ENCODE measurements at places on chromosomes 3 and 15.

- DNase-seq: no peak
Measured at GRCh38 chr3:143901105-143901504, 52.8 kb upstream of the SLC9A9 start.

- DNase-seq: no peak
Measured at GRCh38 chr3:162354356-162354755, 857.7 kb downstream of the OTOL1 start.

- no peak for DNase-seq
Measured at GRCh38 chr3:192687488-192688152, 39.7 kb downstream of the FGF12 start.

DNA sequence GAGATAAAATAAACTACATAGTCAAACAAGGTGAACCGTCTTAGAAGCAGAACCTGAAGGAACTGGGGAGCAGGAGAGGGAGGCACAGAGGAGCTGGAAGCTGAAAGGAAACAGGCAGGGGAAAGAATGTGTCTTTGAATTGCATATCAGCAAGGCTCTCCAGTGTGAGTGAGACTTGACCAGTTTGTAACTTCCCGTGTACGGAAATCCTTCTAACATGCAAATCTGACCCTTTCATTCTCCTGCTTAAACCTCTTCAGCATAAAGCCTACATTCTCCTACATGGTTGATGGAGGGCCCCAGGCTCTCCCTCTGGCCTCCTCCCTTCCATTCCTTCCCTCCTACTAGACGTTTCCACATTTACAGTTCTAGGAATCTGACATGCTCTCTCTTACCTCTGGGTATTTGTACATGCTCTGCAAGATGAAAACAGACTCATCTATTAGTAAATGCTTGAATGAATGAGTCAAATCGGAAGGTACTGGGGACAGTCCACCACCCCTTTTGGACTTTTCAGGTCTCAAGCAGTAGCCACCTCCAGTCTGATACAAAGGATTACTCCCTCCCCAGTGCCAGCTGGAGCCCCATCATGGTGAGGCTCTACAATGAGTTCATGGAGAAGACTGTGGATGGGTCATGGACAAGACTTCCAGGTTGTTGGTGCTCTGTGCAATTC is 6.1 kb upstream of the SLC25A38 start:
- no peak for DNase-seq

DNA sequence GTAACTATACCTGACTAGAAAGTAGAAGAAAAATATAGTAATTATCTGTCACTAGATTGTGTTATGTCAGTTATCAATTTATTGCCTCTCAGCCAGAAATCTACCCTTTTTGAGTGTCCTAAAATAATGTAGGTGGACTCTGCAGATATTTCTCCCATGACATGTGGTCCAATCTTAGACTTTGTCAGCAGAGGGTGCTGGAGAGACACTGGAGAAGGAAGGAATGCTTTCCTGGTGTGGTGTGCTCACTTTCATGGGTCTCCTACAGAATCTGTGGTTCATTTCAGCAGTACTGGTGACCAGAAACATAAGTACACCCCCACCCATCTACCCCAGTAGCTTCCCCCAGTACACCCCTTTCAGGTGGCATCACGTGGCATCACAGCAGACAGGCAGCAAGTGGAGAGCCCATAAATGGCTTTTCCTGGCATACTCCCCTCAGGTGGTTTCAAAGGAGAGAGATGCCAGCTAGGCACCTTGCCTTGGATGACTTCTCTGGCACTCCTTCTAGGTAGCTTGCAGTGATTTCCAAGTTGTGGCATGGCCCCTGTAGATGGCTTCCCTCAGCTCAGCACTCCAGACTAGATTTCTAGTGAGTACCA is 114.7 kb downstream of the GADL1 start:
- no peak for DNase-seq

- DNase-seq: no peak
Measured at GRCh38 chr3:195183071-195183776, 87.7 kb downstream of the XXYLT1 start.

DNA sequence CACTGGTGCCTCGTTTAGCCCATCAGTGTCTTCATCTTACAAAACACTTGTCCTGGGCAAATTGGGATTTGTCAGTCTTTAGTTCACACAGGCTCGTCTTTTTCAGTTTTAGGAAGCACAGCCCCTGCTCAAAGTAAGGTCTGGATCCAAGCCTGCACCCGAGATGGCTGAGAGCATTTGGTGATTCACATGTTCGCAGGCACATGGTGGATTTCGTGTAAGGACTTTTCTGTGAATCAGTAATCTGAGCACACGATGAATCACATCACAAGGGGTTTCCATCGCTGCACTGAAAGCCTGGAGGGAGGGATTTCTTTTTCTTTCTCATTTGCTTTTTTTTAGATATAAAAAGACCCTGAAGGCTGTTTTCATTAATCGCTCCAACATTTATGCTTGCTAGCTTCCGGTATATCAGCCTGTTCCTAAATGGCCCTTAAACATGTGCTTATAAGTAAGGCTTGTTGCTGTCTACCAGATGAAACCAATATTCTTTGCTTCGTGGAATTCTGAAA is 435.6 kb upstream of the ATP10A start:
- DNase-seq: no peak

- no peak for DNase-seq
Measured at GRCh38 chr3:74363346-74363745, 251.1 kb downstream of the CNTN3 start.

DNA sequence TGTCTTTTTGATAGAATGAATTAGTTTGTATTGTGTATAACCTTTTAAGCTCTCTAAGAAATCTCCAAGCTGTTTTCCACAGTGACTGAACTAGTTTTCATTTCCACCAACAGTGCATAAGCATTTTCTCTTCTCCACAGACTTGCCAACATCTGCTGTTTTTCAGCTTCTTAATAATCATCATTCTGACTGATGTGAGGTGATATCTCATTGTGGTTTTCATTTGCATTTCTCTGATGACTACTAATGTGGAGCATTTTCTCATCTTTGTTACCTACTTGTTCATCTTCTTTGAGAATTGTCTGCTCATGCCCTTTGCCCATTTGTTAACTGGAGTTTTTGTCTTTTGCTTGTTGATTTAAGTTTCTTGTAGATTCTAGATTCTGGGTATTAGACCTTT is 777.5 kb downstream of the OTOL1 start:
- DNase-seq: no peak

DNA sequence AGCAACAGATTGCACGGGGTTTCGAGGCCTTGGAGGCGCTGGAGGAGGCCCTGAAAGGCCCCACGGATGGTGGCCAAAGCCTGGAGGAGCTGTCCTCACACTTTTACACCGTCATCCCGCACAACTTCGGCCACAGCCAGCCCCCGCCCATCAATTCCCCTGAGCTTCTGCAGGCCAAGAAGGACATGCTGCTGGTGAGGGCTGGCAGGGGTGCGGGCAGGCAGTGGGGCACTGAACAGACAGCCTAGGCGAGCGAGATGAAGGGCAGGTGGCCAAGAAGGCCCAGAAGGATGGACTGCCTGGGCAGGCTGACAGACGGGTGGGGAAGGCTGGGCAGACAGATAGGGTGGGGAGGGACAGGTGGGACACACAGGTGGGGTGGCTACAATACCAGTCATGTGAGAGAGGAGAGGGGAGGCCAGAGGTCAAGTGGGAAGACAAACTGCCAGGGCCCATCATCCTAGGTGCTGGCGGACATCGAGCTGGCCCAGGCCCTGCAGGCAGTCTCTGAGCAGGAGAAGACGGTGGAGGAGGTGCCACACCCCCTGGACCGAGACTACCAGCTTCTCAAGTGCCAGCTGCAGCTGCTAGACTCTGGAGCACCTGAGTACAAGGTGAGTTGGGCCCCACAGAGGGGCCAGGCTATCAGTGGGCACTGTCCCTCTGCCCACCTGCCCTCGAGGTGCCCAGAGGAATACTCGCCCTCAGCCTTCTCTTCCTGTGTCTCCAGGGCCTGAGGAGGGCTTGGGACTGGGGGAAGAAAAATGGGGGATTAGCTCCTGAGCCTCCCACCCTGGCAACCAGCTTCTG is 3.1 kb downstream of the PARP3 start:
- DNase-seq: no peak

GRCh38 chr15:42289166-42289565 is 15.9 kb upstream of the TMEM87A start:
- no peak for DNase-seq

- DNase-seq: no peak
Measured at GRCh38 chr3:143464850-143465249, 345.3 kb downstream of the CHST2 start.
